ENCODE measurements at places on chromosomes 2 and 18.

DNA sequence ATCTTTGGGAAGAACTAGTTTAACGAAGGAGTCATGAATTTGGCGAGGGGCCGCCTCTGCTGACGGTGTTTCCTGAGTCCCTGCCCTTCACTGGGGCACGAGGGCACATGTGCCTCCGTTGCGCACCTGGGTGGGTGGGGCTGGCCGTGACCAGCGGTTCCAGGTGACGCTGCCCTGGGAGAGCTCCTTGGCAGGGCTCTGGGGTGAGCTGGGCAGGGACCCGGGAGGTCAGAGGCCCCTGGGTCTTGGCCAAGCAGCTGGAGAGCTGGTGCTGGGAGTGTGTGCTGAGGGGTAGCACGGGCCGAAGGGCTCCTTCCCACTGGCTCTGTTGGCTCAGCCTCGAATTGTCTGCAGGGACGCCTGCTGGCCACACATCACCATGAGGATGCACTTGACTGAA, 104.6 kb downstream of the RTP5 start:
- no peak for DNase-seq

DNA sequence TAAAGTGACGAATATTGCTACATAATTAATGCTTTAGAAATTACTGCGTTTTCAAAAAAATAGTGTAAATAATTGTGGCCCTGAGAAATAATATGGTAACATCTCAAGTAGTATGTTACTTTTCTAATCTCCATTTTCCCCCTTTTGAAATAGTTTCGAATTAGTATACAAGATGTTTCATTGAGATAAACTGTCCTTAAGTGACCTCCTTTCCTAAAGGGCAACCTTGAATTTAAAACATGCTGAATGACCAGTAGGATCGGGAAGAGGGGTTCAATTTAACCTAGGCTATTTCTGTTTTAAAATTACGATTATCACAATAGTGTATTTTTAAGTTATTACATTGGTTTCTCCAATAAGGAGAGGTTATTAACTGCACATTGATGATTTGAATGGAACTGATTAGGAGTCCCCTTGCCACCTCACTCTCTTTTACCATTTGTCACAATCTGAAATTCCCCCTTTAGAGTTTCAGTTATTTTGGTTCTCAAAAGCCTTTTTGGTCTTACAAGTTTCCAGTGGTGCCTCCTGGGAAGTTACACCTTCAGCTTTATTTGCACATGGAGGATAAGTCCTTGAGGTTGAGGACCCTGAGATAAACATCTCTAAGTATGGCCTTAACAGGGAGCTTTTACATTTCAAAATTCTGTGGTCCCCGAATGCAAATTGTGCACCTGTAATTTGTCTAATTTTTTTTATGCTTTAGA, 2.3 kb downstream of the ACTR3 start:
- DNase-seq = no peak

GRCh38 chr2:120661551-120661950, 74.1 kb upstream of the GLI2 start:
- no peak for DNase-seq

DNA sequence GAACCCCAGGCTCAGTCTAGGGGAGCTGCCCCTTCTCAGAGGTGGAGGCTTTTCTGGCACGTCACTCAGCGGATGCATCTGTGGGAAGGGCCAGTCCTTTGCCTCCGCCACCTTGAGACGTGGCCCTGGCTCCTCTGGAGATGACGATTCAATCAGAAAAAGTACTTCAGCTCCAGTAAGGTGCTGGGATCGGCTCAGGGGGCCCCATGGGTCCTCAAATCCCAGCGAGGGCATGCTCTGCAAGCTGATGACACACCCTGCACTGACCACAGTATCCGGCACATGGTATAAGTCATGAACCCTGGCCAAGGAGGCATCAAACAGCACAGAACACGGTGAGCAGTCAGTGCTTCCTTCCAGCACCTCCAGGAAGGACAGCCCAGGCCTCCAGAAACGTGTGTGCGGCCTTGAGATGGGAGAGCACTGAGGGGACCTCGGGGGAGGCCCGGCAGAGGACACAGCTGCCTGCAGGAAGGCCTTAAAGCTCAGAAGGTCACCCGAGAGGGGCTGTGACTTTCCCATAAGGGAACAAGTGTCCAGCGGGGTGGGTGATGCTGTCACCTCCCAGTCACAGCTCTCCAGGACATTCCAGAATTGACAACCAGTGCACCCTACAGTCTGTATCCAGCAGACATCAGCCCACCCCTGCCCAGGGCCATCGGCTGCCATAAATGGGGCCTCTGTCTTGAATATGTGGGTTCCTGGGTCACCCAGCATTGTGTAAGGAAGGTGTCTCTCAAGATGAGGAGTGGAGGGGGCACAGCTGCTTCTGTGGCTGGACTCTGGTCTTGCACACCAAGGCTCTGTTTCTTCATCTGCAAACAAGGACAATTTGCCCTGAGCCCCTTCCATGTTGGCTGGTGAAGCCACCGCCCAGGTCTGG, 205.8 kb downstream of the NDUFA10 start:
- no peak for DNase-seq

- DNase-seq = no peak
Observed at GRCh38 chr18:52160636-52161035, 179.4 kb upstream of the DCC start.

- no peak for DNase-seq
Observed at GRCh38 chr2:40270372-40270771, 181.5 kb downstream of the SLC8A1 start.

GRCh38 chr18:45602926-45603325, 12.3 kb upstream of the SLC14A2 start:
- DNase-seq = no peak

DNA sequence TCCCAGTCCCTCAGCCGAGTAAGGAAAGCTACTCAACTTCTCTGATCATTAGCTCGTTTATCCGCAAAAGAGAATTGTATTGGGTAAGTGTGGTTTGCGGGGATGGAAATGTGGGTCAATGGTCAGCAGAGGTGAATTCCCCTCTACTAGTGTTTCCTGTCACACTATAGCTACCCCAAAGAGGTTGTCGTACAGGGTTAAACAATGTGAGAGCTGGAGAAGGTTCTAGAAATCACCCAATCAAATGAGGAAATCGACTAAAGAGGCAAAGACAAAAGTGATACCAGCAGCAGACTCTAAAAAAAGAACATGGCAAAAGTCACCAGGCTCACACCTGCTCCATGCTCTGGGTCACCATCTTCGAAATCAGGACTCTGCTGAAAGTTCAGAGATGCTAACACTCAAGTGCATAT, 144.7 kb upstream of the ITGA4 start:
- DNase-seq = peak; percentile 83

- DNase-seq = no peak
Observed at GRCh38 chr18:49811151-49811938, 2.0 kb downstream of the ACAA2 start.

DNA sequence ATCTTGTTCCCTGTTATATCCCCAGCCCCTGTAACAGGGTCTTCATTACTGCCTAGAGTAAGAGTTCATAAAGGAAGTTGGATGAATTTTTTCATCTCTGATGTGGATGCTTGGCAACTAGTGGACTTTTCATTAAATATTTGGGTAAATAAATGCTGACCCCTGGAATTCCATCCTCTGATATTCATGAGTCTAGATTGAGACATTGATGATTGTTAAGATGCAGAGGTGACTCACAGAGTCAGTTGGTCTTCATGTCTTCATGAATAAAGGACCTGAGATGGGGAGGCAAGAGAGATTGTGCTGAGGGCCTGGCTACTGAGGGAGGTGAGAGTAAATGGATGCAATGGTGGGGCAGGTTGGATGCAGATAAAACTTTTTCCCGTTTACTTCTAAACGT, 132.7 kb upstream of the NT5C1B start:
- no peak for DNase-seq

- no peak for DNase-seq
Observed at GRCh38 chr2:67234440-67234839, 162.7 kb upstream of the ETAA1 start.

GRCh38 chr2:111534910-111535352, 349.1 kb downstream of the ANAPC1 start:
- DNase-seq = no peak

DNA sequence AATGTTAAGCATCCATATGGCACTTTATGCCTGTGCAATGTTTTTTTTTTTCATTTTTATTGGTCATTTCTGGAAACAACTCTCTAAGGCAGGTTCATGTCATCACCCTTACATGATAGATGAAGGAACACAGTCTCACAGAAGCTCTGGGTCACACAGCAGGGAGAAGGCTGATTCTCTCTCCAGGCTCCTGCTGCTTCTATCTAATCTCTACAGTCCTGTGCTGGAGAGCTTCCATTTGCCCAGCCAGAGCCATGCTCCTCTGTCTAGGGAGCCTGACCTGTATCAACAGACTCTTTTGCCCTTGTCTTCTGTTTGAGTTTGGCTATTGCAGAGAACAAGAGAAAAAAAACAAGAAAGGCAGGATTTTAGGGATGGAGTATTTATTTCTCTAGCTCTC, 584.8 kb downstream of the MBD2 start:
- no peak for DNase-seq

DNA sequence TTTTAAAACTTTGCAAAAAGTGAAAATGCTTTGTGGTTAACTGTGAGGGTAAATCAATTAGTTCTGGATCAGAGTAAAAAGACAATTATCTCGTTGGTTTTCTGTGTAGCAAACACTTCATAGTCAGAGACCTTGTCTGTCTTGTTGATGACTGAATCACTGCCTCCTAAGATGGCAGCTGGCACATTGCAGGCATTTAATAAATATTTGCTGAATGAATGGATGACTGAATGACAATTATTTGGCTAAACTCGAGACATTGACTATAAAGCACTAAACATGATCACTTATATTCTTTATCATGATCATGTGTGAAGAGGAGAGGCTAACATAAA, 96.2 kb downstream of the MAIP1 start:
- no peak for DNase-seq

GRCh38 chr2:218501665-218502064, 66.5 kb downstream of the USP37 start:
- DNase-seq = no peak

GRCh38 chr18:41706301-41706700, 248.7 kb upstream of the PIK3C3 start:
- DNase-seq = no peak

GRCh38 chr18:74665346-74665745, 67.7 kb downstream of the ZNF407 start:
- no peak for DNase-seq

DNA sequence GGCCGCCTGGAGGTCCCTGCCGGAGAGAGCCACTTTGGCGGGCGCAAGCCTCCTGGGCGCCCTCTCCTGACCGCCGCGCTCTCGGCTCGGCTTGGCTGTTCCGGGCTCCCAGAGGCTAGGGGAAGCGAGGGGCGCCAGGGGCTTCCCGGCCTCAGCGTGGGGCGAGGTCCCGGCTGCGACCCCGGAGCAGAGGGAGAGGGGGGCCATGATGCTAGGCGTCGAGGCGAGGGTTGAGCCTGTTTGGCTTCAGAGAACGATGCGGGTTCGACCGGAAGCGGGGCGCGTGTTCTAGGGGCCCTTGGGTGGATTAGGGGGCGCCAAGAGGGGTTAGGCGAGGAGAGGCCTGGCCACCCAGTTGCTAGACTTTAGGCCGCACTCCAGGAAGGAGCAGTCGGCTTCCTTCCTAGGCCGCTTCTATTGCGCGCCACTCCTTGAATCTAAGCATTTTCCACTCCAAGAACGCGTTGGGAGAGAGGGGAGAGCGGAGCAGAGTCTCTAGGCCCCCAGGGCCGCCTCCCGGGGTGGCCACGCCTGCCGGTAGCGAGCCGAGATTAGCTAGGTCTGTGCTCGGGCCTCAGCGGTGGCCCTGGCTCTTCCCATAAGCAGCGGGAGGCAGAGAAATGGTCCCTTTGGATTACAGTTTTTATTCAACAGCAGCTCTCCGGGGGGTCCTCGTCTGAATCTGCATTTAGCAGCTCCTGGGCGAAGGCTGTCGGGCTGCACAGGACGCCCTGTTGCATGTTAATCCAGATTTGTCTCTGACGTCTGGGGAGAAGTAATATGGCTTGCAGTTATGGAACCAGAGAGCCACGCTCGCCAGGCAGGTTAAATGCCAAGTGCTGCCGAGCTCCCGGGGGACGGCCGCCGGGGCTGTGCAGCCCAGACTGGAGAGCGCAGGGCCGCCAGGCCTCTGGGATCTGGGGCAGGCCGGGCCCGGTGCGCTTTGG, 11.3 kb downstream of the MEIS1 start:
- no peak for DNase-seq

GRCh38 chr2:124774781-124775180, 749.7 kb downstream of the CNTNAP5 start:
- DNase-seq = no peak

GRCh38 chr2:214699236-214699635, 110.2 kb downstream of the BARD1 start:
- DNase-seq = no peak

GRCh38 chr2:88765154-88765888, 73.8 kb downstream of the RPIA start:
- DNase-seq = peak; percentile 68

DNA sequence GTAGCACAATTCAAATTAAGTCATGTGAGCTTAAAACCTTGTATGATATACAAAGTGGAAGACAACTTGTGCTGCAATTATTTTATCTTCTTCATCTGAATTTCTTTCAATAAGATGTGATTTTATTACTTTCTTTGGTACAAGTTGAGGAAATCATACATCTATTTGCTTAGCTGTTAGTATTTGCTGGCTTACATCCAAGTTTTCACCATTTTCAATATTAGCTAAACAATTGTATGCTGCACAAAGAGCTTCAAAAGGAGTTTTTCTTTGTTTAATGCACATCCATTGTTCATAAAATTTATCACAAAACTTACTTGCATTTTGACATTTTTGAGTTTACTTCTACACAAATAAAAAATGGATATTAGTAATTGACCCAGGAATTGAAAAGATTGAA, 40.9 kb downstream of the SCN9A start:
- DNase-seq = no peak

DNA sequence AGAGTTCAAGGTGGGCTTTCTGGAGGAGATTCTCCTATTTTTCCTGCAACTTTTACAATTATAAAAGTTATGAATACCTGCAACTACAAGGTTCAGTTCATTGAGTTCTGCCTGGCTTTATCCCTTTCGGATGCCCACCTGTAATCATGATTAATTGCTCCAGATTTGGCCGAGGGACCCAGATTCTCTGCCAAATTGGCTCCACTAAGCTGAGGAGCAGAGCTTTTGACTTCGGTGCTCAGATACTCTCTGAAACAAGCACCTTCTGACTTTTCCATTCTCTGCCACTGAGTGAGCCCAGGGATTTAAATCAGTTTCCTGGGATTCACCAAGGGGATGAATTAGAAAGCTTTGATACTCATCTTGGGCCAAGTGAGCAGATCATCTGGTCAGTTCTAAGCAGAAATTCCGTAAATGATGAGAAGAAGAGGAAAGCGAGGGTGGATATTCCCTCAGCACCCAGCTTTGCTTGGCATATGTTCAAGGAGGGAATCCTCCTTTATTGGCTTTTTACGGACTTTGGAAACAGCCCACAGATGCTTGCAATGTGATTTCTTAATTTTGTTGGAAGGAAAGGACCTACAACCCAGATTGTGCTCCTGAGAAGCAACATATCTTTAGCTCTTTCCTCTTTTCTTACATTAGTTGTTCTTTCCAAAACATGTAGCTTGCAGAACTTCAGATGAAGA, 179.2 kb downstream of the SETBP1 start:
- no peak for DNase-seq
